ENCODE measurements at places on chromosomes 3 and 15. TPM values are rescaled to one million over a fixed set of nuclear protein-coding genes. Genes with fewer than 3 reads are reported as not detected.

DNA sequence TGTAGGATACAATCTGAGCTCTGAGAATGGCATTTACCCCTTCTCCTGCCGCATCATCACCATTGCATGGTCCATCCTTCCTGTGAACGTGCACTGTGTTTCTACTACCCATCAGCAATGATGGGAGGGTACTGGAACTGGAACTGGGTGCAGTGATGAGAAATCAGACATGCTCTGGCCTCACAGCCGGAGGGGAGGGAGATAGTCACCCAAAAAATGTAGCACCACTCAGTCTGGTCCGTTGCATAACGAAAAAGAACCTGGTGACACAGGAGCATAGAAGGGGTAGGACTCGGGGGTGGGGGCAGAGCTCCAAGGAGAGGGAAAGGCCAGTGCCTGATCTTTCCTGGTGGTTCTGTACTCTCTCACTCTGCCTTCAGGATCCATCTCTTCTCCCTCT, 205.0 kb downstream of the RPLP1 start:
- H3K36me3 ChIP-seq: no peaks in the 10 kb centered on the region
- no peaks in the 10 kb centered on the region for H3K4me1 ChIP-seq
- H3K4me3 ChIP-seq: no peak overlapping the region
- no peak for DNase-seq
- H3K27ac ChIP-seq: no peak overlapping the region

DISP2 gene
- total RNA-seq: 1.0 TPM

GOLGA6L9 gene
- total RNA-seq: 13.3 TPM

SLC2A2 gene
- total RNA-seq: 1.5 TPM

DNA sequence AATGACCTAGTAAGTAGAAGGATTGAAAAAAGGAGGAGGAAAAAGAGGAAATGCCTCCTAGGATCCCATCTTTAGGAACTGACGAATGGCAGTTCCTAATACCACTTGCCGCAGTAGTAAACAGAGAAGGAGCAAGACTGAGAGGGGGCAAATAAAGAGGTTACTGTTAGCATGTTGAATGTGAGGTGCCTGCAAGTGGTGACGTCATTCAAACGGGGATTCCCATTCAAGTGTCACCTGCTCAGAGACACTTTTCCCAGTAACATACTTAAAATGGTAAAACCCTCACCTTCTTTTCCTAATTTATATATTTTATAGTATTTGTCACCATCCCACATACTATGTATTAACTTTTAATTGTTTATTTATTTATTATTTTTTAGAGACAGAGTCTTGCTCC, 178.9 kb downstream of the IL5RA start:
- no peak overlapping the region for H3K4me3 ChIP-seq
- no peaks in the 10 kb centered on the region for H3K27me3 ChIP-seq
- no peaks in the 10 kb centered on the region for H3K4me1 ChIP-seq

DNA sequence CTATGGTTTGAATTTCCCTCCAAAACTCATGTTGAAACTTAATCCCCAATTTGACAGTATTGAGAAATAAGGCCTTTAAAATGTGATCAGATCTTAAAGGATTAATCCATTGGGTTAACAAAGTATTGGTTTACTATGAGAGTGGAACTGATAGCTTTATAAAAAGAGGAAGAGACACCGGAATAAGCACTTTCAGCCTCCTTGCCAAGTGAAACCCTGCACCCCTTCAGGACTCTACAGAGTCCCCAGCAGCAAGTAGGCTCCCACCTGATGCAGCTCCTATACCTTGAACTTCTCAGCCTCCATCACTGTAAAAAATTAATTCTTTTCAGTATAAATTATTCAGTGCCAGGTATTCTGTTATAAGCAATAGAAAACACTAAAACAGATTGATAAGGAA, 348.3 kb downstream of the CGGBP1 start:
- no peak for DNase-seq
- no peak overlapping the region for H3K4me3 ChIP-seq
- no peaks in the 10 kb centered on the region for H3K27me3 ChIP-seq
- no peaks in the 10 kb centered on the region for H3K36me3 ChIP-seq

DNA sequence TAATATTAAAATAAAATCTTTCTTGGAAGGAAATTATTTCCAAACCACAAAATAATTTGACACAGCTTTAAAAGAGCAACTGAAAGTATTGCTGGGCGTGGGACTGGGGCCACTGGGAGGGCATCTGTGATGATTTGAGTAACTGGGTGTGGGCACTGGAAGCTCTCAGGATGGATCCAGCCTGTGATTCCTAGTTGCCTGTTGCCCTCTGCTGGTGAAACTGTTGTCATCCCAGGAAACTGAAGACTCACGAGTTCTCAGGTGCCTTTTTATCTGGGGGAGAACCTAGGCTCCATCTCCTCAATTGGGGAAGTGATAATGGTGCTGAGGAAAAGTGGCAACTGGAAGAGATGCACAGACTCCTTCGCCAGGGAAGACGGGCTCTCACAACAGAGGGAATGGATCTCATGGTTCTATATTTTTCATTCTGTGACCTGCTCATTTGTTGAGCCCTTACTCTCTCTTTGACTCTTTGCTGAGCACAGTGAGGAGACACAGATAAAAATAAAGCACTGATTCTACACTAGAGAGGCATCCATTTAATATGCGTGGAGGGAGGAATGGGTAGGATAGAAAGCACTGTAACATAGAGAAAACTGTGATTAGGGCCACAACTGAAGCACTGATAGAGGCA, 61.6 kb downstream of the TPRG1 start:
- peak; percentile 24 for DNase-seq
- H3K27ac ChIP-seq: no peak overlapping the region
- no peaks in the 10 kb centered on the region for H3K36me3 ChIP-seq

DNA sequence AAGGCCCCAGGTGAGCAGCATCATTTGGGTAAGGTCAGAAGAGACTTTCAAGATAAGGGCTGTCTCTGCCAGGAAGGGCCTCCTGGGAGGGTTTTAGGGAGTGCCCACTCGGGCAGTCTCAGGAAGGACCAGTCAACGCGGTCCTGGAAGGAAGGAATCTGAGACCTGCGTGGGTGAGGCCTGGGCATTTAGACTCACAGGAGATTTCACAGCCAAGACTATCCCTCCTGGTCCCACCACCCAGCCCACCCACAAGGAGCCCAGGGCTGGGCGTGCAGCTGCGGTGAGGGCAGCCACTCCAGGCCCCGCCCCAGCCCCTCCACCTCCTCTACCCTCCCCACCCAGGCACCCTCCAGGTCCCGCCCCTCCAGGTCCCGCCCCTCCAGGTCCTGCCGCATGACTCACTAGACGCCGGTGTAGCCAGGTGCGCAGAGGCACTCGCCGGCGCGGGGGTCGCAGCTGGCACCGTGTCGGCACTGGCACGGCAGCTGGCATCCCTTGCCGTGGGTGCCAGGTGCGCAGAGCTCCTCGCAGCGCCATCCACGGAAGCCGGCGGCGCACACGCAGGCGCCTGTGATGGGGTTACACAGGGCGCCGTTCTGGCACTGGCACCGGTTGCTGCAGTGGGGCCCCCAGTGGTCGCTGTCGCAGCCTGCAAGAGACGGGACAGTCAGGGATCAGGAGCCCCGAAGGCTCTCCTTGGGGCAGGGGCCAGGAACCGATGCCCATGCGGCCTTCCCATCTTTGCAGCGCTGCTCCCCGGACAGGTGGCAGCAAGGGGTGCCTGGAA, 112.7 kb downstream of the RAB11A start:
- peaks cover 2% of the 10 kb centered on the region for H3K4me1 ChIP-seq
- H3K36me3 ChIP-seq: no peaks in the 10 kb centered on the region
- H3K27me3 ChIP-seq: peaks cover 42% of the 10 kb centered on the region
- no peak overlapping the region for H3K27ac ChIP-seq
- DNase-seq: peak; percentile 52
- peak overlapping the region; percentile 46 for H3K4me3 ChIP-seq

- no peak for DNase-seq
- no peaks in the 10 kb centered on the region for H3K36me3 ChIP-seq
- no peak overlapping the region for H3K27ac ChIP-seq
- peaks cover 48% of the 10 kb centered on the region for H3K27me3 ChIP-seq
- H3K4me1 ChIP-seq: no peaks in the 10 kb centered on the region
These were observed 17.2 kb downstream of the CCDC33 start for GRCh38 chr15:74253211-74253921.

DNA sequence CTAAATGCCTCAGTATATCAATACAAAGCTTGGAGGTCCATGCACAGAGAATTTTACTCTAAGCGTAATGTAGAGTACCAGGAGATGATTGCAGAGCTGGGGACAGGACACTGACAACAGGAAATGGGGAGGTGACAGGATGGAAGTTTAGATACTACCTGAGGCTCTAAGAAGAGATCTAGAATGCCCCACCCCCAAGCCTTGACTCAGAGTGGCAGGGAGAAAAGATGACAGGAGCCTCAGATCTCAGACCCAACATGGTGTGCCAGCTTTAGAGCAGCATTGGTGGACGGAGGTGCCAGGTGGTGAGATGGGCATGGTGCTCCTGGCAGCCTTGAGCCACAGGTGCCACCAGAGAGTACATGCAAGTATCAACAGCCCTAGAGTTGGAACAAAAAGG, 62.5 kb downstream of the LYZL4 start:
- H3K27me3 ChIP-seq: peaks cover 42% of the 10 kb centered on the region
- no peaks in the 10 kb centered on the region for H3K36me3 ChIP-seq
- H3K27ac ChIP-seq: no peak overlapping the region
- H3K4me3 ChIP-seq: no peak overlapping the region

GRCh38 chr15:20409247-20409646, 132.4 kb downstream of the GOLGA6L6 start:
- no peak overlapping the region for H3K27ac ChIP-seq
- DNase-seq: no peak
- no peaks in the 10 kb centered on the region for H3K27me3 ChIP-seq
- peaks cover 1% of the 10 kb centered on the region for H3K36me3 ChIP-seq
- H3K4me1 ChIP-seq: no peaks in the 10 kb centered on the region

GRCh38 chr3:101458387-101458786, 54.6 kb downstream of the SENP7 start:
- H3K4me3 ChIP-seq: no peak overlapping the region
- no peaks in the 10 kb centered on the region for H3K4me1 ChIP-seq
- H3K36me3 ChIP-seq: peaks cover 14% of the 10 kb centered on the region
- no peaks in the 10 kb centered on the region for H3K27me3 ChIP-seq
- no peak for DNase-seq

SH3GL3 gene
- 1.2 TPM for total RNA-seq

GPR87 gene
- not detected for total RNA-seq

SLC6A1 gene
- total RNA-seq: not detected

GRCh38 chr3:31790193-31791089, 190.6 kb downstream of the OSBPL10 start:
- no peaks in the 10 kb centered on the region for H3K27me3 ChIP-seq
- peaks cover 3% of the 10 kb centered on the region for H3K36me3 ChIP-seq
- no peak for DNase-seq
- H3K27ac ChIP-seq: no peak overlapping the region

DNA sequence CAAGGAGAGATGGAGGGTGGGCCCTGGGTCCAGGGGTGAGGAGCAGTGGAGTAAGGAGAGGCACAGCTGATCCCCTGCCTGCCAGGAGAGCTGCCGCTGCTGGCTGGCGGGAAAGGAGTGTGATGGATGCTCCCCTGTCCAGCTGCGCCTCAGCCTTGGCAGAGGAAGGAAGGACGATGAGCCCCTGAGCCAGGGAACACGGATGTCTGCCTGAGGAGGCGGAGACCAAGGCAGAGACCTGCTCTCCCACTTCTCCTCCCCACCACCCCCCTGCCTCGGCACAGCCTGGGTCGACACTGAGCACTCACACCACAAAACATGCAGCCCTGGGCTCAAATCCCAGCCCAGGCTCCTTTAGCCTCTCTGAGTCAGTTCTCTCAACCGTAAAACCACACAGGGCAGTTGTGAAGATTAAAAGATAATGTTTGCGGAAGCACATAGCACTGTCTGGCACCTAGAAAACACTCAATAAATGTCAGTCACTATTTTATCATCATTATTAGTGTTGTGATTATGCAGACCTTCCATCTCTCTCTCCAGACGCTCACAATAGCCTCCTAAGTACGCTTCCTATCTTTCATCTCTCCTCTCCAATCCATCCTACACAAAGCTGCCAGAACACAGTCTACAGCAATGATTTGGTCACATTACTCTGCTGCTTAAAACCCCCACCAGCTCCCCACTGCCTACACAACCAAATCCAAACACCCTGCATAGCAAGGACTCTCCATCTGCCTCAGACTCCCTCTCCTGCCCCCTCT, 52.2 kb downstream of the SEMA5B start:
- peaks cover 7% of the 10 kb centered on the region for H3K4me1 ChIP-seq
- no peak overlapping the region for H3K4me3 ChIP-seq
- no peak overlapping the region for H3K27ac ChIP-seq
- no peaks in the 10 kb centered on the region for H3K36me3 ChIP-seq
- DNase-seq: no peak

DNA sequence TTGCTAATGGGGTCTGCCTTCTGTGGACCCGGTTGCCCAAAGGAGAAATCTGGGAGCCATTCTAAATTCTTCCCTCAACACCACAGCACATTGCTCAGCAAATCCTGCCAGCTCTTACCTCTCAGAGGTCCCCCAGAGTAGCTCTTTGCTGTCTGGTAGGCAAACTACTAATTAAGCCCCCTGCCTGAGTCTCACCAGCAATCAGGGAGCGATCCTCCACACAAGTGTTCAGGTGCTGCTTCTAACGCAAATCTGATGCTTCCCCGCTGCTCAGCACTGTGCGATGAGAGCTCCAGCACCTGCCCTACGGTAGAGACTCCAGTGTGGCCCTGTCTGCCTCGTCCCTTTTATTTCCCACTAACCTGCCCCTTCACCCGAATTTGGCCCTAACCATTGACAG, 60.5 kb downstream of the HCN4 start:
- H3K4me3 ChIP-seq: no peak overlapping the region
- DNase-seq: no peak
- H3K36me3 ChIP-seq: peaks cover 13% of the 10 kb centered on the region
- no peak overlapping the region for H3K27ac ChIP-seq
- no peaks in the 10 kb centered on the region for H3K27me3 ChIP-seq

ATP13A5 gene
- total RNA-seq: 0.29 TPM

GRCh38 chr3:103057003-103057402, 622.2 kb downstream of the ZPLD1 start:
- H3K4me1 ChIP-seq: peaks cover 13% of the 10 kb centered on the region
- H3K36me3 ChIP-seq: no peaks in the 10 kb centered on the region
- no peak for DNase-seq
- H3K4me3 ChIP-seq: no peak overlapping the region
- no peaks in the 10 kb centered on the region for H3K27me3 ChIP-seq

DNA sequence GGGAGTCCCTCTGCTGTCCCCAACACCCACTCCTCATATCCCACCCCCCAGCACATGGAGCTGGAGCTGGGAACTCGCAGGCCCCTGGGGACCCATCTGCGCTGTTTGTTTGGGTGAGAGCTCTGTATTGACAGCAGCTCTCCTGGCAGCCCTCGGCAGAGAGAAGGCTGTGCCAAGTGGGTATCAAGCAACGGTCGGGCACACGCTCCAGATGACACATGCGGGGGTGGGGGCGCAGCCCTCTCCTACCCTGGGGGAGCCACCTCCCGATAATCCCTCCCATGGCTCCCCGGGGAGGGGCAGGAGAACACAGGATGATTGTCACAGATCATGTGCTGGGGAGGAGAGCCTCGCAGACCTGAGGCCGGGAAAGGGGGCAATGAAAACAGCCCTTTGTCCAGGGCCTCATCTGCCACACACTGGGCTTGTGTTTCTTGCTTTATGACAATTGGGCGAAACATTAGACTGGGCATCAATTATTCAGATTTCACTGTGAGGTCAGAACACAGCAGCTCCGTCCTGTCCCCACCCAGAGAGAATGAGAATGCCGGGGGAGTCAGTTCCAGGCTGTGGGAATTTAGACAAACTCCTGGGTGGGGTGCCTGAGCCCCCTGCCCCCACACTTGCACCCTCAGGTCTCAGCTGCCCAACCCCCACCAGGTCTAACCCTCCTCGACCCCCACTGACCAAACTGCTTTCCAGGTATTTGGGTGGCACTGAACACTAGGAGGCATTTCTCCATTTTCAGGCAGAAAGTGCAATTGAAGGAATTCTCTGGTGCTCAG, 46.4 kb upstream of the KLF13 start:
- no peaks in the 10 kb centered on the region for H3K27me3 ChIP-seq
- no peak overlapping the region for H3K4me3 ChIP-seq
- peak; percentile 6 for DNase-seq
- H3K27ac ChIP-seq: no peak overlapping the region
- H3K36me3 ChIP-seq: no peaks in the 10 kb centered on the region

Data from progenitor cell of endocrine pancreas (in vitro differentiated cells).